Hindlimb muscle (tissue), 1 donor: ENCODE measurements at places on chromosomes 1 and 21. TPM values are rescaled to one million over a fixed set of nuclear protein-coding genes. Genes with fewer than 3 reads are reported as not detected.

CNN3 gene
- 353 TPM for polyA plus RNA-seq

- DNase-seq, result no peak
Measured at GRCh38 chr1:206020393-206021007, 3.2 kb downstream of the CTSE start.

- no peak for DNase-seq
Measured at GRCh38 chr1:157042846-157043245, 2.7 kb downstream of the ARHGEF11 start.

- no peak for DNase-seq
Measured at GRCh38 chr1:59763418-59763817, 51.3 kb upstream of the HOOK1 start.

GRCh38 chr1:240823357-240823756, 211.4 kb upstream of the GREM2 start:
- DNase-seq, result no peak

- DNase-seq, result no peak
Measured at GRCh38 chr21:44702973-44703730, 6.2 kb downstream of the KRTAP10-12 start.

GRCh38 chr1:112527266-112528010, 18.7 kb downstream of the WNT2B start:
- no peak for DNase-seq

DNA sequence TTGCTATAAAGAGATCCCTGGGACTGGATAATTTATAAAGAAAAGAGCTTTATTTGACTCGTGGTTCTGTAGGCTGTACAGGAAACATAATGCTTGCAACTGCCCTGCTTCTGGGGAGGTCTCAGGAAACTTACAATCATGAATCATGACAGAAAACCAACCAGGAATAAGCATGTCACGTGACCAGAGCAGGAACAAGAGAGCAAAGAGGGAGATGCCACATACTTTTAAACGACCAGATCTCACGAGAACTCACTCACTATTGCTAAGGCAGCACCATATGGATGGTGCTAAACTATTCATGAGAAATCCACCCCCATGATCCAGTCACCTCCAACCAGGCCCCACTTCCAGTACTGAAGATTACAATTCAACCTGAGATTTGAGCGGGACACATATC, 49.8 kb upstream of the RCC1 start:
- DNase-seq, result no peak

- DNase-seq, result no peak
Measured at GRCh38 chr1:39462074-39462473, 29.4 kb upstream of the BMP8A start.

GRCh38 chr1:201582705-201583442, 43.9 kb downstream of the NAV1 start:
- DNase-seq, result no peak

GRCh38 chr1:226572325-226572726, 23.8 kb downstream of the STUM start:
- DNase-seq, result no peak
